BJ (cell line): ENCODE measurements at places on chromosomes 5 and 9. TPM values are rescaled to one million over a fixed set of nuclear protein-coding genes. Genes with fewer than 3 reads are reported as not detected.
A peak's percentile ranks its signal among the peaks of the same experiment; 100 is the strongest.

GRCh38 chr5:138653502-138653901 is 78.3 kb upstream of the HSPA9 start:
- no peak for DNase-seq

DNA sequence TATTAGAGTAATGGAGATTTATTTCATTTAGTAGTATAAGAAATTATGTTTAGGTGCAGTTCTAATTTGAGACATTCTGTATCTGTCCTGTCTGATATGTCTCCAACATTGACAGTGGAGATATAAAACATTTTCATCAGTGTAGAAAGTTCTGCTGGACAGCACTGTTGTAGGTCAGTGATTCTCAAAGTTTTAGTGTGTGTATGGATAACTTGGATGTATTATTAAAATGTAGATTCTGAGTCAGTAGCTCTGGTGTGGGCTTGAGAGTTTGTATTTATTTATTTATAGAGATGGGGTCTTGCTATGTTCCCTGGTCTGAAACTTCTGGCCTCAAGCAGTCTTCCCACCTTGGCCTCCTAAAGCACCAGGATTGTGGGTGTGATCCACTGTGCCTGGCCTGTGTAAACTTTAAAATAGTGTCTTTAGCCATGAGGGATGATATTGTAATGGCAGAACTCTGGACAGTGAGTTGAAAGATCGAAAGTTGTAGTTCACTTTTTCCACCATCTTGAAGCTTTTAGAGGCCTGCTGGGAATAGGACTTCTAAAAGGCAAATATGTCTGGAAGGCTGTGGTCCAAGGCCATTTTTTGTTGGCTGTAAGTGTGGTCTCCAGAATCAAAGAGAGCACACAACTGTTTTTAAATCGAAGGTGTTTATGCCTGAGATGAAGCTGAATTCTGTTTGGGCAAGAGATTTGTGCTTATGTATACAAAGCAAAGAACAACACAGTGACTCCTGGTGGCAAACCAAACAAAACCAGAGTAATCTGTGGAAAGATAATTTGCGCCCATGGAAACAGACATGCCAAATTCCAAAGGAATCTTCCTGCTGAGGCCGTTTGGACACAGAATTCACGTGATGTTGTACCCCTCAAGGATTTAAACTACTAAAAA is 12.4 kb downstream of the UBAP1 start:
- DNase-seq, result no peak

GRCh38 chr9:15304632-15305031 is 2.4 kb downstream of the TTC39B start:
- DNase-seq, result no peak

GRCh38 chr5:25160891-25161290 is 516.1 kb upstream of the CDH10 start:
- DNase-seq, result no peak

- no peak for DNase-seq
Measured at GRCh38 chr9:111805262-111805661, 10.5 kb upstream of the SHOC1 start.

GRCh38 chr5:17304282-17304681 is 86.9 kb downstream of the BASP1 start:
- no peak for DNase-seq

GRCh38 chr5:2187687-2188086 is 305.0 kb upstream of the IRX4 start:
- DNase-seq, result no peak

DNA sequence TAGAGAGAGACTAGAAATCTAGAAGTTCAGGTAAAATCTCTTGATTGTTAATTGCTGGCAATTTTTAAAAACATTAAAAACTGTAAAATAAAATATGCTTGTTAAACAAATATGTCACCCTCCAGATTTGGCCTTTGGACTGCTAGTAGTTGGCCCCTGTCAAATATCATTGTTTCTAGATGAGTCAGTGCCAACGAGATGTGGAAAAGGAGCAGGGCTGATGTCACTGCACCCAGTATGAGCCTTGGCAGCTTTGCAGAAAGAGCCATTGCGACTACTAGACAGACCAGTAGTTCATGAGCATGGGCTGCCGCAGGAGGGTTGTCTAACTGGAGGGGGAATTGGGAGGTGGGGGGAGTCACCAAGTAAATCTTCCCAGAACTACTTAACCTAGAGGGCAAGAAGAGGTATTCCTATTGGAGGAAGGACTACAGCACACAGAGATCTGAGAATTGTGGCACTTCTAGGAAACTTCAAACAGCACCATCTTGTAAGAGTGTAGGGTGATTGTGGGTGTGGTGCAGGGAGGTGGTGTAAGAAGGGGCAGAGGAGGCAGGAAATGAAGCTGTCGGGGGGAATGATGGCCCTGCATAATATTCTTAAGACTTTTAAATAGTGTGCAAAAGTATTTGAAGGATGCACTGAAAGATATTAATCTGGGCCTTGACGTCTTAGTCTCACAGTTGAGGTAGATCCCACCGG is 7.1 kb upstream of the DOCK2 start:
- peak; percentile 54 for DNase-seq

DNA sequence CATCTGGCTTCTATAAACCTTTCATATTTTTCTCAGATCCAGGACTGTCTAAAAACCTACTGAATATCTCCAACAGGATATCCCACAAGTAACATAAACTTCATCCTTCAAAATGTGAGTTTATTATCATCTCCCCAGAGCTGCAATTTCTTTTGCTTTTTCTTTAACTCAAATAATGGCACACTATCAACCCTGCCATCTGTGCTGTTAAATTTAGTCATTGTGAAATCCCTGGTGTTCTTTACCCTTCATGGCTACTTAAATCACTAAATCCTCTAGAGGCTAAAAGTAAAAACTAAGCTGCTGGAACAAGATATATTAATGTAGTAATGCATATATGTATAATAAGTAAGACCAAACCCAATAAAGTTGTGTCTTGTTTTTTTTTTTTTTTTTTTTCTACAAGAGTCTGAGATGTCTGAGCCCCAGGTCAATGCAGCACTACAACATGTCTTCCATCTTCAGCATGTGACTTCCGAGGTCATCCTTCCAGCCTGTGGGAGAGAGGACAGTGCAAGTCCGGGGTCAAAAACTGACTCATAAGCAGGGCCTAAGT is 362.9 kb downstream of the ADGRV1 start:
- no peak for DNase-seq

- no peak for DNase-seq
Measured at GRCh38 chr5:87582149-87582548, 169.4 kb upstream of the CCNH start.

The SLC46A2 gene
- not detected in 2 replicates for polyA plus RNA-seq

The ADRB2 gene
- polyA plus RNA-seq, result 0.58 and 0.64 TPM in 2 replicates

The NPR3 gene
- 8.1 and 9.6 TPM in 2 replicates for polyA plus RNA-seq

The DND1 gene
- 0.21 and 0.36 TPM in 2 replicates for polyA plus RNA-seq

The HK3 gene
- not detected in 2 replicates for polyA plus RNA-seq

The PSMB7 gene
- polyA plus RNA-seq, result 325 and 357 TPM in 2 replicates

The GPR150 gene
- polyA plus RNA-seq, result 0.18 and 0.25 TPM in 2 replicates

The ISOC1 gene
- 5.8 and 9.6 TPM in 2 replicates for polyA plus RNA-seq

The CD274 gene
- 3.8 and 4.4 TPM in 2 replicates for polyA plus RNA-seq
